ENCODE measurements at places on chromosomes 12 and 14. TPM values are rescaled to one million over a fixed set of nuclear protein-coding genes. Genes with fewer than 3 reads are reported as not detected.

The RNASE3 gene
- not detected for total RNA-seq

The CPNE6 gene
- not detected for total RNA-seq

The EGLN3 gene
- total RNA-seq: 19.8 TPM

The NR2C1 gene
- 47.0 TPM for total RNA-seq

The CLEC4D gene
- total RNA-seq: 0.42 TPM

The MMP17 gene
- total RNA-seq: 14.8 TPM

The OVCH1 gene
- total RNA-seq: not detected

The RIPK3 gene
- not detected for total RNA-seq

The SDR9C7 gene
- total RNA-seq: not detected

The KRT71 gene
- not detected for total RNA-seq

The DAO gene
- total RNA-seq: not detected

The A2M gene
- total RNA-seq: 1.2 TPM

The KRT3 gene
- total RNA-seq: not detected

- H3K36me3 ChIP-seq: peaks cover 5% of the 10 kb centered on the region
- no peak overlapping the region for H3K27ac ChIP-seq
- no peak for DNase-seq
These were observed 1031.3 kb downstream of the FSCB start for GRCh38 chr14:43475757-43476156.

- H3K4me3 ChIP-seq: no peak overlapping the region
- no peak overlapping the region for H3K27ac ChIP-seq
- H3K27me3 ChIP-seq: no peaks in the 10 kb centered on the region
- H3K36me3 ChIP-seq: peaks cover 19% of the 10 kb centered on the region
- DNase-seq: no peak
These were observed 217.6 kb upstream of the MYL2 start for GRCh38 chr12:111138016-111138415.

GRCh38 chr12:54879579-54879978 is 25.3 kb downstream of the MUCL1 start:
- no peak for DNase-seq
- H3K4me3 ChIP-seq: no peak overlapping the region
- H3K27ac ChIP-seq: no peak overlapping the region
- H3K4me1 ChIP-seq: no peaks in the 10 kb centered on the region
- no peaks in the 10 kb centered on the region for H3K27me3 ChIP-seq
- H3K36me3 ChIP-seq: no peaks in the 10 kb centered on the region

DNA sequence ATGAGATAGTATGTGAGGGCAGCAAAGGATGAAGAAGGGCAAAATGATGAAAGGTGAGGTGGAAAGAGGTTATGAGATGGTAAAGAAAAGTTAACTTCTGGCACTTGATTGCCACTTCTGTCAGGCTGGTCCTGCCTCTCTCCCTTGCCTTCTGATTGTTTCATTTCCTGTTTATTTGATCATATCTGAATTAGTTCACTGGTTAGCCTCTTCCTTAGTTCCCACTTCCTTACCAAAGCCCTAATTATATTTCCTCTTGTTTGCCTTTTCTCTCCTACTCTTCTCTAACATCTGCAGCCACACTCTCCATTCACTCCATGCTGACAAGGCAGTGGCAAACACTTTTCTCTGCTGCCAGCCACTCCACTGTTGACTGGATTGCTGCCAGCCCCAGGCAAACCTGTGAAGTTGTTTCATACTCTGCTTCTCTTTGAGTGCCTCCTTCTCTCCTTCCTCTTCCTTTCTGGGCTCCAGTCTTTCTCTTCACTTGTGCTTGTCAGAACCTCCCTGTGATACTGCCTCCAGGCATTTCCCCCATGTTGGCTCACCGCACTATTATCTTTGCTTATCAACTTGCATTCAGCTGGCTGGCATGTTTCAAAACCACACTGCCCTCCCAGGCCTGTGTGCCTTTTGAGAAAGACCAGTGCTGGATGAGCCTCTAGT is 8.1 kb downstream of the PNP start:
- no peaks in the 10 kb centered on the region for H3K27me3 ChIP-seq
- no peak overlapping the region for H3K4me3 ChIP-seq
- H3K36me3 ChIP-seq: peaks cover 40% of the 10 kb centered on the region
- no peak for DNase-seq
- H3K4me1 ChIP-seq: peaks cover 2% of the 10 kb centered on the region

- H3K27me3 ChIP-seq: no peaks in the 10 kb centered on the region
- no peak overlapping the region for H3K27ac ChIP-seq
- no peaks in the 10 kb centered on the region for H3K36me3 ChIP-seq
- no peak for DNase-seq
These were observed 112.8 kb downstream of the SYT1 start for GRCh38 chr12:78977304-78977867.

DNA sequence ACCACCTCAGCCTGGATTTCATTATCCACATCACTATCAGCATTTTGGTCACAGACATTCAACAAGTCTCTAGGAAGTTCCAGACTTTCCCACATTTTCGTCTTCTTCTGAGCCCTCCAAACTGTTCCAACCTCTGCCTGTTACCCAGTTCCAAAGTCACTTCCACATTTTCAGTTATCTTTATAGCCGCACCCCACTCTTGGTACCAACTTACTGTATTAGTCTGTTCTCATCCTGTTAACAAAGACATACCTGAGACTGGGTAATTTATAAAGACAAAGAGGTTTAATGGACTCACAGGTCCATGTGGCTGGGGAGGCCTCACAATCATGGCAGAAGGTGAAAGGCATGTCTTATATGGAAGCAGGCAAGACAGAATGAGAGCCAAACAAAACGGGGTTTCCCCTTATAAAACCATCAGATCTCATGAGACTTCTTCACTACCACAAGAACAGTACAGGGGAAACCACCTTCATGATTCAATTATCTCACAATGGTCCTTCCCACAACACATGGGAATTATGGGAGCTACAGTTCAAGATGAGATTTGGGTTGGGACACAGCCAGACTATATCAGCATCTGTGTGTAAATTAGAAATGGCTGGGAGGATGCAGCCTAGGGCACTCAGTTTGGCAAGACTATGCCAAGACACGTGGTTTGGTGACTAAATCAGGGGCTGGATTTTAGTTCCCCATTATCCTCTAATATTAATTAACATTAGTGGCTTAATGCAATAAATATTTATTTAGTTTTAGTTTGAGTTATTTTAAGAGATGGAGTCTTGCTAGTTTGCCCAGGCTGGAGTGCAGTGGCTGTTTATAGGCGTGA is 16.2 kb upstream of the FUT8 start:
- H3K27ac ChIP-seq: no peak overlapping the region
- H3K36me3 ChIP-seq: peaks cover 16% of the 10 kb centered on the region
- H3K4me3 ChIP-seq: no peak overlapping the region
- no peaks in the 10 kb centered on the region for H3K4me1 ChIP-seq
- H3K27me3 ChIP-seq: no peaks in the 10 kb centered on the region

DNA sequence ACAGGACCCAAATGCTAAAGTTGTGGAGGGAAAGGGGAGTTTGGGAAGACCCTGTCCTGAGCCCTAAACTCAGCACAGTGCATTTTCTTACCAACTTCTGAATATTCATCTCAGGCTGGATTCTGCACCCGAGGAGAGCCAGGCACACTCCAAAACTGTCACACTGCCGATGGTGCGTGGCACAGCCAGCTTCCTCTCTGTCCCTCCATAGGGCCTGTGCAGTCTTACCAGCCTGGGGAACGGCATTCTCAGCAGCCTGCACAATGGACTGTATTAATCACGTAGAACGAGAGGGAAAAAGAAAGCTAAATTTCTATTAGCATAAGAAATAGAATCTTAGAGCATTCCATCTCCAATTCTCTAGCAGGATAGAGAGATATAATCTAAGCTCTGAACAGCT is 71.3 kb upstream of the GPATCH2L start:
- peaks cover 4% of the 10 kb centered on the region for H3K4me1 ChIP-seq
- no peak overlapping the region for H3K27ac ChIP-seq
- no peak overlapping the region for H3K4me3 ChIP-seq
- no peak for DNase-seq
- H3K36me3 ChIP-seq: no peaks in the 10 kb centered on the region

DNA sequence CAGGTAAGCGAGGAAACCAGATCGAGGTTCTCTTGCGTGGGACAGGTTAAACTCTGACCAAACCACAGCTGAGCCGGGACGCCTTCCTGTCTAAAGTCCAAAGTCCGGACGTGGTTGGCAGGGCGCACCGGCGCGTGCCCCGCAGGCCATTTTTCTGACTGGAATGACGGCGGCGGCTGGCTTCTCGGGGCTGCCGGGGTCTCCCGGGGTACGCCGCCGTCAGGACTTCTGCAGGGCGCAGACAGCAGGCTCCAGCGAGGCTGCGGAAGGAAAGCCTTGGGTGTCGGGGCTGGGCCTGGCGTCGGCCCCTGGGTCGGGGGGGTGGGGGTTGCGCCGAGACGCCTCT is 32.8 kb downstream of the MIA2 start:
- peaks cover 4% of the 10 kb centered on the region for H3K4me1 ChIP-seq
- H3K27ac ChIP-seq: no peak overlapping the region
- H3K27me3 ChIP-seq: no peaks in the 10 kb centered on the region
- peak overlapping the region; percentile 93 for H3K4me3 ChIP-seq
- no peak for DNase-seq

- no peak overlapping the region for H3K4me3 ChIP-seq
- peaks cover 4% of the 10 kb centered on the region for H3K4me1 ChIP-seq
- DNase-seq: no peak
- no peak overlapping the region for H3K27ac ChIP-seq
- H3K36me3 ChIP-seq: no peaks in the 10 kb centered on the region
- no peaks in the 10 kb centered on the region for H3K27me3 ChIP-seq
These were observed 20.5 kb downstream of the IFNG start for GRCh38 chr12:68139001-68139400.

DNA sequence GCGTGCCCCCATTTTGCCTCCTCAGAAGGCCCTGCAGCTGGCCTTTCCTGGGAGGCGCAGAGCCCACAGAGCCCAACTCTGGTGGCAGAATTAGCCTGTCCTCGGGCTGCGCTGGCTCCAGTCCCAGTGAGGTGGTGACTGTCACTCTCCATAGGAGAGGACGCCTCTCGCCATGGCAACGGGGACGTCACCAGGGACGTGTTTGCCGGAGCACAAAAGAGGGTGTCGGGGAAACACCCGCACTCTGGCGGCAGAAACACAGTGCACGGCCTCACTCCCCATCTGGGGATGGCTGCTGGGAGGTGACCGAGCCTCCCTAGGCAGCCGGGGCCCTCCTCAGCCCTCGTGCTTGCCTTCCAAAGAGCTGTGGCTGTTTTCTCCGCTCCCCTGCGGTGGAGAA is 50.2 kb upstream of the NCOR2 start:
- no peak overlapping the region for H3K4me3 ChIP-seq
- no peaks in the 10 kb centered on the region for H3K4me1 ChIP-seq
- no peak overlapping the region for H3K27ac ChIP-seq
- peaks cover 3% of the 10 kb centered on the region for H3K36me3 ChIP-seq
- no peaks in the 10 kb centered on the region for H3K27me3 ChIP-seq
- DNase-seq: no peak

- H3K4me1 ChIP-seq: no peaks in the 10 kb centered on the region
- no peak for DNase-seq
- H3K36me3 ChIP-seq: peaks cover 37% of the 10 kb centered on the region
- no peaks in the 10 kb centered on the region for H3K27me3 ChIP-seq
- no peak overlapping the region for H3K4me3 ChIP-seq
These were observed 3.3 kb downstream of the PARP2 start for GRCh38 chr14:20346713-20347112.

DNA sequence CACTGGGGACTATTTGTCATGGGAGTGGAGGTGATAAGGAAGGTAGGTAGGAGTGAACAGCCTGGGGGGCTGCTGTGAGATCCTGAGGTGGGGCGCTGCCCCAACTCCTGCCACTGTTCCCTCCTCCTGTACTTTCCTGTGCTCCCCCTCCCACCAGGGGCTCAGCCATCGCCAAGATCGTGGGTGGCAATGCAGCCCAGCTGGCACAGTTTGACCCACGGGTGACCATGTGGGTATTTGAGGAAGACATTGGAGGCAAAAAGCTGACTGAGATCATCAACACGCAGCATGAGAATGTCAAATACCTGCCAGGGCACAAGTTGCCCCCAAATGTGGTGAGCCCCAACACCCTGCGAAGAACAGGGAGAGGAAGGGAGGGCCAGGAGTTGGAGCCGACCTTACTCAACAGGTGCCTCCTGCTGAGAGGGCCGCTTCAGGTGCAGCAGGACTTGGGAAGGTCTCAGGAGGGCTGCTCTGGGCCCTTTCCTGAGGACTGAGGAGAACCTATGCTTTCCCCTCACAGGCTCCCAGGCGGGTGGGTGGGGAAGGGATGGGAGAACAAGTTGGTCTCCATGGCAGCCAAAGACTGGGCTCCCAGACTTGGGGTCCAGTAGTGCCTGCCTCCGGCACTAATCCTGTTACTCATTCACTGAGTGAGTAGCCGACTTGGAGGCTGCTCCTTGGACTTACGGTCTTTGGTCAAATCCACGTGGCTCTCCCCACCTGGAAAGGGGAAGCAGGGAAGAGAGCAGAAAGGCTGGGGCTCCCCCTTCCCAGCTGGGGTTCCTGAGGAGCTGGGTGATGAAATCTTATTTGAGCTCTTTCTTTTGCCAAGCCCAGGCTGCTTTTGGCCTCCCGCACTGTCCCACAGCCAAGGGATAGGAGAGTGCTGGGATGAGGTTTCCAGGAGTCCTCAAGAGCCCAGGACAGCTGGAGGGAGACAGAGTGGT is 884 bp downstream of the GPD1 start:
- H3K36me3 ChIP-seq: peaks cover 7% of the 10 kb centered on the region
- DNase-seq: no peak
- no peaks in the 10 kb centered on the region for H3K4me1 ChIP-seq
- no peak overlapping the region for H3K4me3 ChIP-seq
- H3K27ac ChIP-seq: no peak overlapping the region

- no peaks in the 10 kb centered on the region for H3K4me1 ChIP-seq
- no peak overlapping the region for H3K4me3 ChIP-seq
- no peak overlapping the region for H3K27ac ChIP-seq
- H3K36me3 ChIP-seq: peaks cover 86% of the 10 kb centered on the region
These were observed 15.0 kb upstream of the PIP4K2C start for GRCh38 chr12:57575771-57576612.

GRCh38 chr12:112146123-112146522 is 20.8 kb downstream of the TRAFD1 start:
- peaks cover 48% of the 10 kb centered on the region for H3K36me3 ChIP-seq
- no peak for DNase-seq
- H3K27me3 ChIP-seq: no peaks in the 10 kb centered on the region
- no peaks in the 10 kb centered on the region for H3K4me1 ChIP-seq

DNA sequence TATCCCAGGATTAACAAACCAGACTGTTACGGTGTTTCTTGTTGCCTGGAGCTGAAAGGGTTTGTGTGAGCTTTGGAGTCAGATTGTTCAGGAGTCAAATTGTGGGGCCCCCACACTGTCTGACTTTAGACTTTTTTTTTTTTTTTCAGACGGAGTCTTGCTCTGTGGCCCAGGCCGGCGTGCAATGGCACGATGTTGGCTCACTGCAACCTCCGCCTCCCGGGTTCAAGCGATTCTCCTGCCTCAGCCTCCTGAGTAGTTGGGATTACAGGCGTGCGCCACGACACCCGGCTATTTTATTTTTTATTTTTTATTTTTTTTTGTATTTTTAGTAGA is 847 bp downstream of the TSFM start:
- peak overlapping the region; percentile 100 for H3K4me3 ChIP-seq
- H3K4me1 ChIP-seq: no peaks in the 10 kb centered on the region
- DNase-seq: no peak
- peaks cover 40% of the 10 kb centered on the region for H3K36me3 ChIP-seq

- H3K4me3 ChIP-seq: no peak overlapping the region
- H3K27me3 ChIP-seq: no peaks in the 10 kb centered on the region
- H3K4me1 ChIP-seq: no peaks in the 10 kb centered on the region
- H3K36me3 ChIP-seq: no peaks in the 10 kb centered on the region
These were observed 253.0 kb downstream of the SNAPC1 start for GRCh38 chr14:62015243-62015642.

All from H9 (cell line).